Activated CD8-positive, alpha-beta T cell treated with anti-CD3 and anti-CD28 coated beads for 36 hours (primary cell): ENCODE measurements at places on chromosomes 6 and 20. TPM values are rescaled to one million over a fixed set of nuclear protein-coding genes. Genes with fewer than 3 reads are reported as not detected.

GRCh38 chr6:117072781-117073180 lies 192.6 kb upstream of the VGLL2 start:
- no peaks in the 10 kb centered on the region for H3K4me1 ChIP-seq
- no peak overlapping the region for H3K4me3 ChIP-seq
- no peak for DNase-seq
- no peaks in the 10 kb centered on the region for H3K36me3 ChIP-seq
- H3K27ac ChIP-seq: no peak overlapping the region

DNA sequence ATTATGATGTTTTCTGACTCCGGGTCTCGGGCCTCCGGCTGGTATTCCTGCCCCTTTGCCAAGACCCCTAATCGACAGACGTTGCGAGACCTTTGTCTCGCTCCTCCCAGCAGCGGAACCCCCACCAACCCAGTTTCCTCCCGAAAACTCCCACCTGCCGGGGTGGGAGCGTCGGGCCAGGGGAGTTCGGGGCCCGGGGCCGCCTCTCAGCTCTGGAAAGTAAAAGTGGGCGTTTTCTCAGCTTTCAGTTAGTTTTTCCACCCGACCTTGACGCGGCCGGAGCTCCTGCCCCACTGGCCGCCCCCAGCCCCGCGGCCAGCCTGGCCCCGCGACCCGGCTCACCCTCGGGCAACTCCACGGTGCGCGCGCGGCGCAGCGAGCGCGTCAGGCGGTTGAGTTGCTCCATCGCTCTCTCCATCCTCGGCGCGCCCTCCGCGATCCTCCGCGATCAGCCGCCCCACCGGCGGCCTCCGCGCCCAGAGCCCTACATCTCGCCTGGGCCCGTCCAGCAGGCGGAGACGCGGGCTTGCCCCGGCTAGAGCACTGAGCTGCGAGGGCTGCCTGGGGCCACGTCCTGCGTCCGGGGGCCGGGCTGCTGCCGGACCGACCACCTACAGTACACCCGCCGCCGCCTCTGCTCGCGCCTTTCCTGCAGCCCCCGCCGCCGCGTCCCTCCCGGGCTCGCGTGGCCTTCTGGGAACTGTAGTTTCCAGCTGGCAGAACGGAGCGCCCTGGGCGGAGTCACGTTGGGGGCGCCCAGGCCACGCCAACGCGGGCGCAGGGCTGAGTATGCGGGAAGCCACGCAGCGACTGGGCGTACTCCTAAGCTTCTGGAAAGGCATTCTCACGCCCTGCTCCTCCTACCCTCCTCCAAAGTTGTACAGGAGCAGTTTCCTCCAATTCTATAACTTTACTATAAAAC lies at the start of gene HACE1:
HACE1 (minus strand) TSS at position 695 of the 922 bp plus-strand sequence; CDS start at position 418, 277 bp downstream.
- DNase-seq: peak; percentile 94
- no peaks in the 10 kb centered on the region for H3K36me3 ChIP-seq
- H3K27me3 ChIP-seq: peaks cover 9% of the 10 kb centered on the region

- no peak overlapping the region for H3K27ac ChIP-seq
- no peaks in the 10 kb centered on the region for H3K36me3 ChIP-seq
- H3K27me3 ChIP-seq: no peaks in the 10 kb centered on the region
- H3K4me1 ChIP-seq: no peaks in the 10 kb centered on the region
- no peak overlapping the region for H3K4me3 ChIP-seq
- no peak for DNase-seq
Observed at GRCh38 chr6:139392794-139393193, 18.3 kb upstream of the CITED2 start.

DNA sequence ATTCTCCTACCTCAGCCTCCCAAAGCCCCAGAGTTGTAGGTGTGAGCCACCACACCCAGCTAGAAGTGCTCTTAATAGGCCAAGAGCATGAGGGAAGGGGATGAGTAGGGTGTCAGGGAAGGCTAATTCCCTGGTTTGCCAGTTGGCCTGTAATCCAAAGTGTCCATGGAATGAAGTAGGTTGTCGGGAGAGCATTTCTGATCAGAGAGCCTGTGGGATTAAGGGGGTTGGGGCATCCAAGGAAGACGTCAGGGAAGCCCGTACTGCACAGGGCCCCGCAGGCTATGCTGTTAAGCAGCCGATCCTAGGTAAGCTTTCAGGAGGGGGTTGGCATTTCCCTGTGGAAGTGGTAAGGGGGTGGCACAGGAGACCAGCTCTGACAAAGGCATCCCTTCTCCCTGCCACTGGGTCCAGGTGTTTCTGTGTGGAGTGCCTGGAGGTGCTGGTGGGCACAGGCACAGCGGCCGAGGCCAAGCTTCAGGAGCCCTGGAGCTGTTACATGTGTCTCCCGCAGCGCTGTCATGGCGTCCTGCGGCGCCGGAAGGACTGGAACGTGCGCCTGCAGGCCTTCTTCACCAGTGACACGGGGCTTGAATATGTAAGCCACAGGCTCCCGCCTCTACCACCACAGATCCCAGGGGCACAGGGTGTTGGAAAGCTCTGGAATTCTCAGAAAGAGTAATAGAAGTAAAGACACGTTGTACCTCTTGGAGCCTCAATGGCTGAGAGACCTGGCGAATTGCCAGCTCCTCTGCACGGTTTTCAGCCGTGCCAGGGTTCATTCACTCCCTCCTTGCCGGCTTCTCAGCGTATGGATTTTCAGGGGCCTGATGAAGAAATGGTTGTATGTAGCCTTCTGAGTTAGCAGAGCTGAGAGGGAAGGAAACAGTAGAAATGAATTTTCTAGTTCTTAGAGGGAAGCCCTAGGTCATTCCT lies 21.4 kb upstream of the MAPRE1 start:
- no peak for DNase-seq
- H3K27ac ChIP-seq: no peak overlapping the region
- no peaks in the 10 kb centered on the region for H3K36me3 ChIP-seq
- H3K4me1 ChIP-seq: peaks cover 23% of the 10 kb centered on the region

DNA sequence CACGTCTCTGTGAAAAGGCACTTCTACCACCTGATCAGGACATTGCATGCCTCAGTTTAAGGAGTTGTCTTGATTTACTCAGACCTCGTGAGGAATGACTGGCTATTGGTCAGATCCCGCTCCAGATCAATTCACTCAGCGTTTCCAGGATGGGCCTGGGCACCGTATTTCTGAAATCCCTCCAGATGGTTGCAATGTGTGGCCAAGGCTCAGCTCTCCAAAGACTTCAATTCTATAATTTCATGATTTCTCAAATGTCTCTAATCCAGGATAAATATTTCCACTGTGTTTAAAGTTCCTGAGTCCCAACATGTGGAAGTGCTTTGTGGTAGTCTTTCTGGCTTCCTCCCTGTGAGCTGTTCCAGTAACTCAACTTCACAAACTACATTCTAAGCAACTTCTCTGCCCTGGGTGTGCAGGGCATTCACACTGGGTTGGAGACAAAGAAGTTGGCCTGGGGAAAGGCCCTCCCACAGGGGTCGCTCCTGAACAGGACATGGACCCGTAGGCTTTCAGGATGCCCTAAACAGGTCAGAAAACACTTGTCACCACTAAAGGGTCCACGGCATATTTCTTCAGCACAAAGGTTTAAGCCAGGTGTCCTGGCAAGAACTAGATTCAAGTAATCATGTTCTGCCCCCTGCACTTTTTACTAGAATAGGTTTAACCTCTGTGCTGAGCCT lies 212.1 kb downstream of the WDR27 start:
- H3K27me3 ChIP-seq: no peaks in the 10 kb centered on the region
- no peak overlapping the region for H3K27ac ChIP-seq
- H3K4me1 ChIP-seq: no peaks in the 10 kb centered on the region
- no peak overlapping the region for H3K4me3 ChIP-seq

DNA sequence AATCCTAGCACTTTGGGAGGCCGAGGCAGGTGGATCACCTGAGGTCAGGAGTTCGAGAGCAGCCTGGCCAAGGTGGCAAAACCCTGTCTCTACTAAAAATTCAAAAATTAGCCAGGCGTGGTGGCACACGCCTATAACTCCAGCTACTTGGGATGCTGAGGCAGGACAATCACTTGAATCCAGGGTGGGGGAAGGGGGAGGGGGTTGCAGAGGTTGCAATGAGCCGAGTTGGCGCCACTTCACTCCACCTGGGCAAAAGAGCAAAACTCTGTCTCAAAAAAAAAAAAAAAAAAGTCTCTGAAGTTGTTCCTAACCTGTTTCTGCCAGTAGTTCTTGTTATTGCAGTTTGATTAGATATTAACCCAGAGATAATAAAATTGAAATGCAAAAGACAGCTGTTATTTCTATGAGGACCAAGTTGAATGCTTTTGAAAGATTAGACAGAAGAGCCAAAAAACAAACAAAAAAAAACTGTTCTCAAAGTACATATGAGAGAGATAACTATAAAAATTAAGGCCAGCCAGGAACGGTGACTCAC lies 22.6 kb downstream of the PIGU start:
- H3K36me3 ChIP-seq: peaks cover 14% of the 10 kb centered on the region
- H3K4me3 ChIP-seq: no peak overlapping the region
- no peaks in the 10 kb centered on the region for H3K4me1 ChIP-seq
- no peak for DNase-seq
- H3K27ac ChIP-seq: no peak overlapping the region
- H3K27me3 ChIP-seq: no peaks in the 10 kb centered on the region

GRCh38 chr20:64024141-64024990 lies 11.6 kb upstream of the C20orf204 start:
- H3K27me3 ChIP-seq: no peaks in the 10 kb centered on the region
- no peak overlapping the region for H3K27ac ChIP-seq
- H3K36me3 ChIP-seq: peaks cover 46% of the 10 kb centered on the region

GRCh38 chr6:116090251-116090650 lies 10.4 kb upstream of the NT5DC1 start:
- no peaks in the 10 kb centered on the region for H3K4me1 ChIP-seq
- no peak overlapping the region for H3K27ac ChIP-seq
- H3K27me3 ChIP-seq: peaks cover 2% of the 10 kb centered on the region
- peak; percentile 10 for DNase-seq
- no peak overlapping the region for H3K4me3 ChIP-seq

GRCh38 chr6:139943391-139943790 lies 568.9 kb upstream of the CITED2 start:
- H3K4me3 ChIP-seq: no peak overlapping the region
- H3K4me1 ChIP-seq: no peaks in the 10 kb centered on the region
- no peaks in the 10 kb centered on the region for H3K36me3 ChIP-seq

- H3K27ac ChIP-seq: no peak overlapping the region
- H3K4me1 ChIP-seq: peaks cover 5% of the 10 kb centered on the region
- H3K36me3 ChIP-seq: no peaks in the 10 kb centered on the region
- H3K4me3 ChIP-seq: no peak overlapping the region
- DNase-seq: no peak
Observed at GRCh38 chr6:14464055-14464454, 346.5 kb downstream of the CD83 start.

DNA sequence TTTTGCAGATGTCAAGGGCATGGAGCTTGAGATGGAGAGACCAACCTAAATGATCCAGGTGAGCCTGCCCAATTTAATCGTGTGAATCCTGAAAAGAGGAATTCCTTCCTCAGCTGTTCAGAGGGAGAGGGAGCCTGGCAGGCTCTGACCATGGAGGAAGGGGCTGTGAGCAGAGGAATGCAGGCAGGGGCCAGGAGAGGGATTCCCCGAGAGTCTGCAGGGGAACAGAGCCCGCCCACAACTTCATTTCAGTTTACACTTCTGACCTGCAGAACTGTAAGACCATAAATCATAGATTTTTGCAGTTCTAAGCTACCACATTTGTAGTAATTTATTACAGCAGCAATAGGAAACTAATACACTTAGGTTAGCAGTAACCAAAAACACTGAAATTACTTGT lies 164.1 kb downstream of the TBXT start:
- H3K4me3 ChIP-seq: no peak overlapping the region
- peaks cover 31% of the 10 kb centered on the region for H3K27me3 ChIP-seq
- H3K4me1 ChIP-seq: peaks cover 7% of the 10 kb centered on the region
- H3K27ac ChIP-seq: no peak overlapping the region
- DNase-seq: no peak

The CST2 gene
- not detected for total RNA-seq

The PACRG gene
- not detected for total RNA-seq

The CYP24A1 gene
- not detected for total RNA-seq

The MRPS26 gene
- total RNA-seq: 70.0 TPM
